ENCODE measurements at places on chromosomes 2 and 18.

DNA sequence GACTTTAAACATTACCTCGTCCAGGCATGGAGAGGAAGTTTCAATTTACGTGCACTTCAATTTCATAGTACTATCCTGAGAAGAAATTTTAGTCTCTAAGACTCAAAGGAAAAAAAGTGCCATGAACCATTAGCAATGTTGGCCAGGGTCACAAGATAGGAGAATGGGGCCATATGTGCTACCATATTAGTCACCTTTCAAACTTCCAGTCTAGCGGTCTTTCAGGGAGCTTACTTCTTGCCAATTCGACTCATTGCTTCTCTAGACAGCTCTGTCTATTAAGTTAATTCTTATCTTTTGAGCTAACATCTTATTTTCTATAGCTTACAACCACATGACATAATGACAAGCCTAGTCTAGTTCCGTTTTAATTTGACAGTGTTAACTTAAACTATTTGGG lies 129.1 kb downstream of the ANKRD44 start:
- no peak for DNase-seq

GRCh38 chr2:224819075-224819474 lies 102.9 kb upstream of the CCDC195 start:
- no peak for DNase-seq

DNA sequence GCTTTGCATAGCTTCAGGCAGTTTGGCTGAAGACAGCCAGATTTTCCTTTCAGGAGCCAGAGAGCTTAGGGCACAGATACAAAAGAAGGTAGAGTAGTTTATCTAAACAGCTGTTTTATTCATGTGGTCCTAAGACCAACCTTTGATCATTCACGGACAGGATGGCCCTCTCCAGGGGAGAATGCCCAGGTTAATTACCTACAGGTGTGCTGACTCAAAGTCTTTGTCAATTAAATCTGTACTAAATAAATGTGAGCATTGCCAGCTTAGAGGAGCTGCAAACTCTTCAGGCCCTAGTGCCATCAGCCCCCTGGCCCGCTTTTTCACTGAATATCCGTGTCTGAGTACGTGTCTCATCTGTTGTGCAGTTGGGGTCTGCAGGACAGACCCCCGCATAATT lies 554.7 kb downstream of the NUP35 start:
- no peak for DNase-seq

DNA sequence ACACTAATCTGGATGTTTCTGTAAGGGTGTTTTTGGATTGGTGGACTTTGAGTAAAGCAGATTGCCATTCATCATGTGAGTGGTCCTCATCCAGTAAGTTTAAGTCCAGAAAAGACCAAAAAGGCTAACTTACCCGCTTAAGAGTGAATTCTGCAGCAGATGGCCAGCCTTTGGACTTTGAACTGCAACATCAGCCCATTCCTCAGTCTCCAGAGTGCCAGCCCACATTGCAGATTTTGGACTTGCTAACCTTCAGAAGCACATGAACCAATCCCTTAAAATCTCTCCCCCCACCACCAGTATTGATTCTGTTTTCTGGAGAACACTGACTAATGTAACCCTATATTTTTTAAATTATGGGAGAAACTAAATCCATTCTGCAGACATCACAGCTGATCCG lies 30.0 kb upstream of the SPATS2L start:
- DNase-seq: no peak

DNA sequence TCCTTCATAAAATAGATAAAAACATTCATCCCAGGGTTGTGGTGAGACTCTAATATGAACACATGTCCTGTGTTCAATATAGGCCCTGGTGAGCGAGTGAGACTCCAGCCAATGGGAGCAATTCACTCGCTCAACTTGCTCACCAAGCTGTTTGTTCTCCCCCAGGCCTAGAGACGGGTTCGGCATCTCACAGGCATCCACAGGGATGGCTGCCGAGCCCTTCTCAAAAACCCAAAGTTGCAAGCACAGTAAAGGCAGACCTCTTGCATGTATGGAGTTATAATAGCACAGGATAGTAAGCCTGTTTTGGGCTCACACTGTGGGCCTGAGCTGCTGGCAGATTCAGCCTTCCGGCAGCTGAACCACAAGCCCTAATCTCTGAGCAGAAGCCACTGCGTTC lies 15.7 kb downstream of the PARD6G start:
- DNase-seq: no peak

DNA sequence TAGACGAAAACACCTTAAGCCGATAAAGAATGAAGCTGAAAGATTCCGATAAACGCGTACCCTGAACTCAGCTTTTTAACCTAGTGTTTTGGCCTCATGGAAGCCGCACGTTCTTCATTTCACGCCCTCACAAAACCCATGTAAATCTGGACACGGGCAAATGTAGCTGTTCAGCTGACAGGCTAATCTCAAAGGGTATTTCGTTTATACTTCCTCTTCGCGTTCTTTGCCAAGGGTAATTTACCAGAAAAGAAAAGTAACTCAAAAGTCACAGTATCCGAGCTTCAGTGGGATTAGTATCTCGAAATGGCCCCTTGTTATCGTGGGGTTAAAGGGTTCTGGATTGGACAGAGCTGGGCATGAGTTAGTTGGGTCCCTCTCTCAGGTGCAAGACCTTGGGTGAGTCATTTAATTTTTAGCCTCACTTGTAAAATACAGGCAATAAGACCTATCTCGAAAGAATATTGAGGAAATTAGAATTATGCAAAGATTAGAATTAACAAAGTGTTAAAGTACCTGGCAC lies 22.0 kb upstream of the STPG4 start:
- no peak for DNase-seq

- DNase-seq: no peak
These were observed at the start of gene AFF3 for GRCh38 chr2:100142393-100142792. Gene AFF3, minus strand, starts transcription at chr2:100142590. Its CDS starts 38,136 bp downstream, at chr2:100104454.

DNA sequence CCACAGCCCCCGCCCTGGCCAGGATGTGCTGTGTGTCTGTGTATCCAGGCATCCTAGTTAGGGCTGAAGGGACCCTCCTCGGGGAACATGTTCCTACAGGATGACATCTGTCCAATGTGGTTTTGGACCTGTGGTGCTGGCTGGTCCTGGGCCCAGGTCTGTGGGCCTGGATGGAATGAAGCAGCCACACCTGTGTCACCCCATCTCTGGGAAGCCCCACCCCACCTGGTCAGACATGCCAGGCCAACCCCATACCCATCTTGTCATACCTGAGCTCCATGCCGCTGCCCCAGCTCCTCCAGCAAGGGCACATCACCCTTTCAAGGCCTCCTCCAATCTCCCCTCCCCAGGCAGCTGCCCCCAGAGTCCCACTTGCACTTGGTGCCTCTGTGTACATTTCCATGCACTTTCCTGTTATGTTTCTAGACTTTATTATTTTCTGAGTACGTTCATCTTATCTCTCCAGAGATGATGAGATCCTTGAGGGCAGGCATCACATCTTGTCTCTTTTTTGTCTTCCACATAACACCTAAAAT lies 24.1 kb upstream of the PLB1 start:
- no peak for DNase-seq

DNA sequence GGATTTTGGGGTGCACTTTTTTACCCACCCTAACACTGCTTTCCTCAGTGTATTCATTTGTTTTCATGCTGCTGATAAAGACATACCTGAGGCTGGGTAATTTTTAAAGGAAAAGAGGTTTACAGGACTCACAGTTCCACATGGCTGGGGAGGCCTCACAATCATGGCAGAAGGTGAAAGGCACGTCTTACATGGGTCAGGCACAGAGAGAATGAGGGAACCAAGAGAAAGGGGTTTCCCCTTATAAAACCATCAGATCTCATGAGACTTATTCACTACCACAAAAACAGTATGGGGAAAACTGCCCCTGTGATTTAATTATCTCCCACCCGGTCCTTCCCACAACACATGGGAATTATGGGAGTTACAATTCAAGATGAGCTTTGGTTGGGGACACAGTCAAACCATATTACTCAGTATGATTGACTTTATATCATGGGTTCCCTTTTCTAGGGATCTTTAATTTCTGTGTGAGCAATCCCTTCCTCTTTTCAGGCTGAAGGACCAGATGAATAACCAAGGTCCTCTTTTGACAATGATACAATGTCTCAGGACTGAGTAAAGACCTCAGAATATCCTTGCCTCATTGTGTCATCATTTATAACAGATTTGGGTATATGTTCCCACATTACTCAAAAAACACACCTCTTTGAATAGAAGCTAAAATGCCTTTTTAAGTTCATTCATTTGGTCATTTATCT lies 100.1 kb upstream of the TRIB2 start:
- DNase-seq: no peak

DNA sequence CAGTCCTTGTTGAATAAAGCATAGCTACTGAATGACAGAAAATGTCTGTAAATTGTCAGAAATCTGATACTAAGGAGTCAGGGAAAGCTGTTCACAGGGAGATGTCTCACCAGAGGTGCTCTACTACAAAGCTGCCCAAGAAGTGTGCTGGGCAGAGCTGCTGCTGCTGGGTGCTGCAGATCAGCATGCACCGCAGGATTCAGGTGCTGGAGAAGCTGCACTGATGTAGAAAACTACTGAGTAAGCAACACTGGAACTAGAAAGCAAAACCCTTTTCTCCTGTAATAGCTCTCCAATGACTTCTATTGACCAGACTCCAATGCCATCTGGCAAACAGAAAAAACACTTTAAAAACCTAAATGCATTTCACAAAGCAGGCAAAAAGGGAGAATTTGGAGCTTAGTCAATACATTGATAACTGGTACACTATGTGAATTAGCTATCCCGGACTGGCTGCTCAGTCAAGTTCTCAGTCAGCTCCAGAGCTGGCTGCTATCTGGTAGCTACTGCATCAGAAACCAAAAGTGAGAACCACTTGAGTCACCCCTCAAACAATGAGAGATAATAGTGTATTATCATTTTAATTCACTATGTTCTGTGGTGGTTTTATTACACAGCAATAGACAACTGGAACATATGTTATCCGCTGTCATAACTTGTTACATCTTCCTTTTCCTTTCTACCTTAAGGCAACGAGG lies 493.1 kb downstream of the CPS1 start:
- DNase-seq: no peak

DNA sequence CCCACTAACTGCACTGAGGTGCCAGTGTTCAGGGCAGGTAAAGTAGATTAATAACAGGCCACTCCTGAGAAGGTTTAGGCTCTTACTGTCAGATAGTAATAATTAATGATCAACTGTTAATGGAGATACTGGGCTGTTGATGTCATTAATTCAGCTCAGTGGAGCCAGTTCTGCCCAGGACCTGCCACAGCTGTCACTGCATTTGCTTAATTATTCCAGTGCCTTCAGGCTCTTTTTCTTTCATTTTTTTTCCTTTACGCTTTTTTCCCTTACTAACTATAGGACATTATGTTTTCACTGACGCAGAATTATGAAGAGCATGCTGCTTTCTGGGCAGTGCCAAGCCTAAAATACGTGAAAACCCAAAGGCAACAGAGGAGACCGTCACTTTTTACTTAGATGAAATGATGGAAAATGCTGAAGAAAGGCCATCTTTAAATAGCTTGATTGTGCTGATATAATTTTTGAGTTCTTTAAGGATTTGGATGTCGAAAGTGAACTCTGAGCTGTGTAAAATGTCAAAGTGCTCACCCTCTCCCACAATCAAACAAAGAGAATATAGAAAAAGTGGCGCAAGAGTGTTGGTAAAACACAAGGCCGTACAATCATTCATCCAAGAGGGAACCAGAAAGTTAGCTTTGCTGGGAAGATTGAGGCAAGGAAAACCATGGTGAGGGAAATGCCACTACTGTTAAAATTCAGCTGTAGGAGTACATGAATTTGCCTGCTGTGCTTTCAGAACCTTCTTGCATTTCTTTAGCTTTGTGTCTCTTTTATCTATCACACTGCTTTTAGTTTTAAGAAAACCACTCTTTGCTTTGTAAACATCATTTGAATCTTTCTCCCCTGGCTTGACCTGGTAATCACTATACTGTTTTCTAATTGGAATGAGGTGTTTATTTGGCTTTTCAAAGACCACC lies 192.0 kb upstream of the ZEB2 start:
- DNase-seq: no peak

GRCh38 chr2:43068041-43068533 lies 158.3 kb downstream of the ZFP36L2 start:
- DNase-seq: no peak

DNA sequence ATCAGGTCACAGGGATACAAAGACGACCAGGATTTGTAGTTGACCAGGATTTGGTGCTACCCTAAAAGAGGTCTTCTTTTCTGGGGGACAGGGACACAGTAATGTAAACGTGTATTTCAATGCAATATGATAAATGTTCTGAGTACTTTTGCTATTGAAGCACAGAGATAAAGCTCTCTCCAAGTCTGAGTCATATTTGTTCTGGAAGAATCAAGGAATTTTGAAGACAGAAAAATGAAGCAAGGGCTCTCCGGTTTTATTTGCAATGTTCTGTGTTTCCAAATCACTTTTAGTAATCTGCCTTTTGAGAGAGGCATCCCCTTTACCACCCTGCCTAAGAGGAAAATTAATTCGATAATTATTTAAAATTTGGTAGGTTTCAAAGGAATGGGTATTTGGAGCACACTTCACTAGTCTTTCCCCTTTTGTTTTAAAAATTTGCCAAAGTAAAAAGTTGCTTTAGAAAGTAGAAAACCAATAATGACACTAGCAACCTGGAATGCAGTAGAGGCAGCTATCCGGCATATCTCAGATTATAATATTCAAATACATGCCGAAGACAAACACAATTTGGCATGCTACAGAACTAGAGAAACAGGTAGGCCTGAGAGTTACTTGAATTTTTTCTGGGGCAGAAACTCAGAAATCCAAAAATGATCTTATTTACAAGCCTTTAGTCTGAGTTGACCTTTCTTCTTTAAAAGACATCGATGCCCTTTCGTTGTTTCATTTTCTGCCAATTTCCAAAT lies 82.7 kb downstream of the MREG start:
- no peak for DNase-seq

- DNase-seq: no peak
These were observed 1038.9 kb upstream of the ZEB2 start for GRCh38 chr2:145558617-145559350.

- DNase-seq: no peak
These were observed 397.7 kb downstream of the TRIB2 start for GRCh38 chr2:13114391-13114790.

Measured in NCI-H2081 treated with DMSO at 0.1 percent for 48 hours (cell line).